ENCODE measurements at places on chromosomes 16 and 17. TPM values are rescaled to one million over a fixed set of nuclear protein-coding genes. Genes with fewer than 3 reads are reported as not detected.

GRCh38 chr16:1019231-1020090, 37.9 kb downstream of the SOX8 start:
- DNase-seq: no peak

DNA sequence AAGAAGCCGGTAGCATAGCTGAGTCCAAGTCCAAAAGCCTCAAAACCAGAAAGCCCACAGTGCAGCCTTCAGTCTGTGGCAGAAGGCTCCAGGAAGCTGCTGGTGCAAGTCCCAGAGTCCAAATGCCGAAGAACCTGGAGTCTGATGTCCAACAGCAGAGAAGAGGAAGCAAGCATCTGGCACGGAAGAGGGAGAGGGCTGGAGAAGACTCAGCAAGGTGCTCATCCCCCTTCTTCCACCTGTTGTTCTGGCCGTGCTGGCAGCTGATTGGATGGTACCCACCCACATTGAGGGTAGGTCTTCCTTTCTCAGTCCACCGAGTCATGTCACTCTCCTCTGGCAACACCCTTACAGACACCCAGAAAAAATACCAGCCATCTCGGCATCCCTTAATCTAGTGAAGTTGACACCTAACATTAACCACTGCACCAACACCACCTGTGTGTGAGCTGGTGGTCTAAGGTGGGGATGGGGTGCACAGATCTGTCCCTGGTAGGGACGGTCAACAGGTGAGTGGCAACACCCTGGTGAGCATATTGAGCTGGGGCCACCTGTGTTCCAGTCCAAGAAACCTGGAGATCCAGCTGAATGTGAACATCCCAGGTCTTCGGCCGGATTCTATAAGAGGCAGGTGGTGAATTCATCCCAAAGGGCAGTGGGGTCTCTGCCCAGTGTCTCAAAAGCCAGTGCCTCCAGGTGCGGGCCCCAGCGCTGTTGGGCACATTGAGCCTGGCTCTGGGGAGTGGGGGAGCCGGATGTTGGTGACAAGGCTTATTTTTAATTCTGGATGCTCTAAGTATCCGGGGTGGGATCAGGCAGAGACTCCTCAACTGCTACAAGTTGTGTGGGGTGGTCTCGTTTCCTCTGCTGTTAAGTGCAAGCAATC, 9.8 kb downstream of the MIEF2 start:
- DNase-seq: no peak

DNA sequence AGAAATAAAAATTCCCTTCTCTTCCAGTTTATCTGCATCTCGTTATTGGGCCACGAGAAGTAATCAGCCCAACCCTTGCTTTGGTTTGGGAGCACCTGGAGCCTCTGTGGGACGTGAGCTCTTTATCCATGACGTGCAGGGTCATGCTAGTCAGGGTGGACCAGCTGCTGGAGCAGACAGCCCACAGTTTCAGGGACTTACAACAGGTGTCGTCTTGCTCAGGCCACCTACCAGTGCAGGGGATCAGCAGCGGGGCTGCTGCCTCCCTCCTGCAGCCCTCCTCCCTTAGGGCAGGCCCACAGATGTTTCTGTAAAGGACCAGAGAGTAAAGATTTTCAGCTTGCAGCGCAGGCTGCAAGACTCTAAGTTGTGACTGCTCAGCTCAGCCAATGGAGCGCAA, 16.9 kb downstream of the ADAD2 start:
- DNase-seq: no peak

The ABI3 gene
- total RNA-seq: not detected

The KRT38 gene
- not detected for total RNA-seq

The SLC38A8 gene
- total RNA-seq: not detected

The C17orf50 gene
- total RNA-seq: not detected
